ENCODE measurements at places on chromosomes 5 and 9. TPM values are rescaled to one million over a fixed set of nuclear protein-coding genes. Genes with fewer than 3 reads are reported as not detected.

PTPRD gene
- total RNA-seq = not detected

ROPN1L gene
- total RNA-seq = 3.1 TPM

ISL1 gene
- not detected for total RNA-seq

PLPP7 gene
- total RNA-seq = 0.21 TPM

ENTPD8 gene
- not detected for total RNA-seq

CXCL14 gene
- total RNA-seq = not detected

CCNI2 gene
- total RNA-seq = 5.5 TPM

MAP1B gene
- total RNA-seq = not detected

CAVIN4 gene
- total RNA-seq = 0.10 TPM

GALNT12 gene
- total RNA-seq = 10.1 TPM

PHF24 gene
- total RNA-seq = not detected

PRRT1B gene
- not detected for total RNA-seq

ADAMTS19 gene
- not detected for total RNA-seq

SPOCK1 gene
- 0.15 TPM for total RNA-seq

CDC20B gene
- not detected for total RNA-seq

APC gene
- 21.5 TPM for total RNA-seq

SHLD3 gene
- total RNA-seq = 4.5 TPM

CCDC180 gene
- total RNA-seq = 2.6 TPM

SPINK5 gene
- total RNA-seq = not detected

BTNL9 gene
- total RNA-seq = not detected

LIFR gene
- 0.12 TPM for total RNA-seq

OR1Q1 gene
- not detected for total RNA-seq

PTAR1 gene
- 55.6 TPM for total RNA-seq

CYSRT1 gene
- 0.35 TPM for total RNA-seq

GOLGA1 gene
- total RNA-seq = 15.2 TPM

PCDHGB7 gene
- total RNA-seq = 0.07 TPM

WDR38 gene
- not detected for total RNA-seq

PHF2 gene
- 29.4 TPM for total RNA-seq

ZNF879 gene
- total RNA-seq = 5.0 TPM

ZNF608 gene
- not detected for total RNA-seq

PHYKPL gene
- 138 TPM for total RNA-seq

FOXD4L3 gene
- not detected for total RNA-seq

SNAPC3 gene
- 28.0 TPM for total RNA-seq

PPP1R26 gene
- total RNA-seq = 0.52 TPM

SEMA6A gene
- total RNA-seq = not detected

DCTN4 gene
- 45.6 TPM for total RNA-seq

GLDC gene
- 0.69 TPM for total RNA-seq

GFI1B gene
- total RNA-seq = not detected

BAAT gene
- not detected for total RNA-seq

SPINK4 gene
- total RNA-seq = not detected

ACTBL2 gene
- total RNA-seq = not detected

TCF7 gene
- total RNA-seq = 271 TPM

SEC61B gene
- 116 TPM for total RNA-seq

RACK1 gene
- 2,207 TPM for total RNA-seq

SPZ1 gene
- total RNA-seq = not detected

FAM169A gene
- 3.6 TPM for total RNA-seq

TMEM174 gene
- total RNA-seq = not detected
